ENCODE measurements at places on chromosomes 12 and 14. TPM values are rescaled to one million over a fixed set of nuclear protein-coding genes. Genes with fewer than 3 reads are reported as not detected.

DNA sequence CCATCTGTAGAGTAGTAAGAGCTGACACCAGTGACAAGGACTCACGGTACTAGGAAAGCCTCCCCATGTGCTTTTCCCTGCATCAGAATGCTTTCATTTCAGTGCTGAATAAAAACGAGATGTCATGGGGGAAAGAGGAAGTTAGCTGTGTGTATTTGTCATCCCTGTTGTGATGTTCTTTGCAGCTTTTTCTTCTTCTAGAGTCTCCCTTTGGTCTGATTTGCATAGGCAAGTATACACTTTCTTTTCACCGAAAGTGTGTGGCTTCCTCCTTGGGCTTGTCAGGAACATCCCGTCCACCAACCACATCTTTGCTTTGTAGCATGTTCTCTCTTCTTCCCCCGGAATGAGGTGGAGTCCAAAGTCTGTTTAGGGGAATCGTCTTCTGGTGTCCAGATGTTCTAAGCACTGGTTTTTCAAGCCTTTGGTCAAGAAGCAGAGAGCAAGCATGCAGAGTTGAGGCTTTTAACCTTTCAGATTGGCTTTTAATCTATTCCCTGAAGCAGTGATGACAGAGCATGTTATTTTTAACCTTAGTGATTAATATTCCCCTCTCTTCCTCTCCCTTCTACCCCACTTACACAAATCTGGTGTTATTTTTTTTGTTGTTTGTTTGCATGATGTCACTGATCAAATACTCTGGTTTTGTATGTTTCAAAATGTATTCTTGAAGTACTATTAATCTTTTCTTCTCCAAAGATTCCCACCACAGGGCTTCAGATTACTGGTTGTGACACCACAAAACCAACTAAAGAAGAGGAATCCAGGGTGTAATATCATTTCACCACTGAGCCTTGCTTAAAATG is 163.4 kb downstream of the SAMD4A start:
- peak; percentile 9 for DNase-seq

GRCh38 chr12:3419558-3419957 is 71.4 kb upstream of the PRMT8 start:
- no peak for DNase-seq

Gene PTPRR
- total RNA-seq: 6.9 TPM

Gene BDKRB2
- 3.8 TPM for total RNA-seq

Gene TOGARAM1
- total RNA-seq: 6.6 TPM

- no peak for DNase-seq
These were observed 95.2 kb downstream of the LGMN start for GRCh38 chr14:92653162-92653651.

Gene P2RX2
- total RNA-seq: not detected

- no peak for DNase-seq
These were observed 515.5 kb downstream of the C12orf50 start for GRCh38 chr12:87513536-87514280.

GRCh38 chr14:85824526-85824925 is 294.6 kb downstream of the FLRT2 start:
- no peak for DNase-seq

DNA sequence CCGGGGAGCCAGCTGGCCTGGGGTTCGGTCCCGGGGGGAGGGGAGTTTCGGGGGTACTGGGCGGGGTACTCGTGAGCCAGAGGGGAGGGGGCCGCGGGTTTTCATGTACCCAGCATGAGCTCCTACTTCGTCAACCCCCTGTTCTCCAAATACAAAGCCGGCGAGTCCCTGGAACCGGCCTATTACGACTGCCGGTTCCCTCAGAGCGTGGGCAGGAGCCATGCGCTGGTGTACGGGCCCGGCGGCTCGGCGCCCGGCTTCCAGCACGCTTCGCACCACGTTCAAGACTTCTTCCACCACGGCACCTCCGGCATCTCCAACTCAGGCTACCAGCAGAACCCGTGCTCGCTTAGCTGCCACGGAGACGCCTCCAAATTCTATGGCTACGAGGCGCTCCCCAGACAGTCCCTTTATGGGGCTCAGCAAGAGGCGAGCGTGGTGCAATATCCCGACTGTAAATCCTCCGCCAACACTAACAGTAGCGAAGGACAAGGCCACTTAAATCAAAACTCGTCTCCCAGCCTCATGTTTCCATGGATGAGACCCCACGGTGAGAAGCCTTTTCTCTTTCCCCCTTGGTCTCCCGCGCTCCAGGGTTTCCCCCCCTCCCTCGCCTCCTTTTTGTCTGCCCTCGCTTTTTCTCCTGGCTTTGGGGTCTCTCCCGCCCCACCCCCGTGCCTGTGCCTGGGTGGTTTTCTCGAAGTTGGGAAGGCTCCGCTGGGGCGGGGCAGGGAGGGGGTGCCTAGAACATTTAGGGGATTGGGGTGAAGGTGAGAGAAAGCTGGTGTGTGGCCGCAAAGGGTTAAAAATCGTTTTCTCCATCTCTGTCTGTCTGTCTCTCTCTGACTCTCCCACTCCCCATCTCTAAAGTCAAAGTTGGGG is 627 bp downstream of the HOXC8 start:
- DNase-seq: peak; percentile 43

GRCh38 chr12:67056329-67056728 is 212.8 kb upstream of the CAND1 start:
- peak; percentile 45 for DNase-seq

- DNase-seq: peak; percentile 99
These were observed 9.5 kb downstream of the EMP1 start for GRCh38 chr12:13205809-13206559.

Gene MMP19
- 1.5 TPM for total RNA-seq

Gene PPP1R36
- total RNA-seq: 0.89 TPM

GRCh38 chr14:35286003-35286600 is 6.1 kb upstream of the PSMA6 start:
- DNase-seq: no peak

DNA sequence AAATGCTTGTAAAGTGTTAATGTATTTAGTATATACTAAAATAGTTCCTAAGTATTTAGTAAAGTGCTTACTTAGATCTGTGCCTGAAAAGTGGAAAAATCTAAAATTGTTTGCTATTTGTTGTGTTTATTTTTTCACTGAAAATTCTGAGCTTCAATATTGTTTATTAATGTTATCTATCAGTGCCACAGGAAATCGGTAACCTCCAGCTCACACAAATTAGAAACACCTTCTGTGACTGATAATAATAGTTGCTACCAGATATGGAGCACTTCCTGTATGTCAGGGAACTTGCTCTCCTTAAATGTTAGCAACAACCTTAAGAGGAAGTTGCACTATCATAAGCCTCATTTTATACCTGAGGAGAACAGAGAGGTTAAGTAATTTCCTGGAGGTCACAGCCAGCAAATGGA is 723 bp upstream of the LRP10 start:
- no peak for DNase-seq

GRCh38 chr12:116067892-116068291 is 209.6 kb downstream of the MED13L start:
- no peak for DNase-seq

Gene TAS2R31
- total RNA-seq: 0.27 TPM

Gene PRB2
- total RNA-seq: not detected

- DNase-seq: no peak
These were observed 10.5 kb downstream of the ZBTB1 start for GRCh38 chr14:64515053-64515452.

Gene KRT72
- not detected for total RNA-seq

DNA sequence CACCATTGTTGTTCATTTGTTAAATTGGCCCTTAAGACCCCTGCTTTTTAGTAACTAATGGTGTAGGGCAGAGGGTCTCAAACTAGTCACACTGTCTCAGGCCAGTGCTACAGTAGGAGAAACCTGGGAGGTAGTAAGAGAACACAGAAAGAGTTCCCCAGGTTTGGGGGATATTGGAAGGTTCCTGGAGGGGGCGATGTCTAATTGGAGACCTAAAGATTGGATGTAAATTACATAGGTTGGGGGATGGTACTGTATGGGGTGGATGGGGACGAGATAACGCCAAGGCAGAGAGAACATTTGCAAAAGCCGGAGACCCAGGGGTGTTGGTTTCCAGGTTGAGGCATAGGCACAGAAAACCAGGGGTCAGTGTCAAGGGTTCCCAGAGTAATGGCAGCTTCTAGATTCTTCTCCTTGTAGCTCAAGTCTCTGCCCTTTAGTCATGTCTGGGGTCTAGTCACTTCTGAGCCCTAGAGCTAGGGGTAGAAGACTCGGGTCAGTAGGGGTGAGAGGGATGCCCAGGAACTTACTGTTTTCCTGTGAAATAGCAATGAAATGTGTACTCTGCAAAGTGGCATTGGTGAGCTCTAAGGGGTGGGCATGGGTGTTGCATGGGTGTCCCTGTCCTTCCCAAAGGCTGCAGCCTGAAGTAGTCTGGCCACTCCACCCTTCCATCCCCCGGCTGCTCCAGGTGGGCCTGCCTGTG is 21.8 kb downstream of the PLEKHG3 start:
- DNase-seq: no peak

DNA sequence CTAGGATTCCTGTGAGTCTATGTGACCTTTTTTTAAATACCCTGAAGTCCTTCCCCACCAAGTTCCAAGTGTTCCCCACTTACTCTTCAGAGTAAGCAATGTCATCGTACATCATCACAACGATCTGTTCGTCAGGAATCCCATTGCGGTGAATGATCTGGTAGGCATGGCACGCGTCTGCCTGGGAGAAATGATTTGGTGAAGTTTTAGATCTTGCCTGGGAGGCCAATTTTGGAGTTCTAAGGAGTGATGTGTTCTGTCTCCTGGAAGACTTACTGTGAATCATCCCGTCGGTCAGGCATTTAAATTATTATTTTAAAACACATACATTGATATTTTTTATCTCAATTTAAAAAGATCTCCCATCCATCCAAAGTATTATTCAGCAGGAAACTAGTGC is 29.8 kb downstream of the LGMN start:
- DNase-seq: no peak

Gene SLC10A1
- total RNA-seq: not detected

- DNase-seq: no peak
These were observed 21.8 kb upstream of the CPM start for GRCh38 chr12:68954811-68955210.

GRCh38 chr12:52691076-52691840 is 11.1 kb upstream of the KRT1 start:
- DNase-seq: no peak

DNA sequence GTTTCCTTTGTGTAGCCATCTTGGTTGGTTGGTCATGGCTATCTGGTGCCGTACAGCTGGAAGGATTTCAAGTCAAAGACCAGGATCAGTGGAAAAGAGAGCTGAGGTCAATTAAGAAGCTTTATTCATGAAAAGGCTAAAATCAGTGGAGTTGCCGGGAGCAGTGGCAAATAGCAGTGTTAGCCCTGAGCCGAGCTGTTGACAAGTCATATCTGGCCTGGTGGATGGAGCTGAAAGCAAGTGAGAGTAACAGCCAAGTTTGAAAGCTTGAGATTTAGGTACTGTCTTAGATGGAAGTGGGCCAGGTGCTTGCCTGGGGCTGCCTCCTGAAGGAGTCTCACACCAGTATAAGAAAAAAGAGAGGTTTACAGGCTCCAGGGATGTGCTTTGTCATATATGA is 9.0 kb downstream of the BATF start:
- no peak for DNase-seq

Gene PPM1A
- 20.0 TPM for total RNA-seq

Gene LRRC43
- total RNA-seq: not detected

GRCh38 chr12:124582108-124582424 is 14.7 kb upstream of the NCOR2 start:
- no peak for DNase-seq

Gene P2RX4
- 29.6 TPM for total RNA-seq

Gene KRT6C
- not detected for total RNA-seq

GRCh38 chr12:132253698-132254480 is 75.5 kb downstream of the GALNT9 start:
- no peak for DNase-seq

GRCh38 chr14:67358924-67359774 is 455 bp downstream of the ATP6V1D start:
- peak; percentile 73 for DNase-seq

Gene PIANP
- total RNA-seq: 0.12 TPM

- DNase-seq: peak; percentile 76
These were observed 44.4 kb upstream of the PNMA1 start for GRCh38 chr14:73758392-73759182.

DNA sequence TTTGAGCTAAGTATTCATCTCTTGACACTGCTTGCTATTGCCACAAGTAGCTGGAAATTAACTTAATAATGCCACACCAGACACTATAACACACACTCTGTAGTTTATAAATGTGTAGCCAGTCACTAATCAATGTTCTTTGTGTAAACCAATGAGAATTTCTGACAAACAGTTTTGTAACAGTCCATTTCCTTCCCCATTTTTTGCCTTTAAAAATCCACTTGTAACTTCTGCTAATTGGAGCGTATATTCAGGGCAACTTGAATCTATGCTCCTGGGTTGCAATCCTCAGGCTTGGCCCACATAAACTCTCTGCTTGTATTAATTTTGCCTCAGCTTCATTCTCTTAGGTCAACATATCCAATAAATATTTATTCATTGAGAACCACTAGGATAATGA is 125.0 kb upstream of the DHRS4 start:
- DNase-seq: no peak

Gene CLEC12A
- total RNA-seq: not detected

Gene NPAS3
- 2.7 TPM for total RNA-seq

Gene ARHGEF25
- total RNA-seq: 6.2 TPM

Gene ANO4
- 0.69 TPM for total RNA-seq

DNA sequence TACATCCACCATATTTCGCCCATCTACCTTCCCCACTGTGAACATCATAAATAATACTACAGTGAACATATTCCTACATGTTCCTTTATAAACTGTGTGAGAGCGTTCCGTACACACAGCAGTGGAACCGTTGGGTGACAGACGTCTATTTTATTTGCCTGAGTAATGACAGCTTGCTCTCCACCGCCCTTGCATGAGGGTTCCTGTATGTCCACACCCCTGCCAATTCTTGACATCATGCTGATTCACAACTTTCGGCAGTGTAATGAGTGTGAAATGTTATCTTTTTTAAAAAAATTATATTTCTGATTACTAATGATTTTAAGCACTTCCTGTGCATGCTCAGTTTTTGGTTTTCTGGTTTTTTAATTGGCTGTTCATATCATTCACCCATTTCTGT is 4.3 kb upstream of the RAD52 start:
- DNase-seq: peak; percentile 56

DNA sequence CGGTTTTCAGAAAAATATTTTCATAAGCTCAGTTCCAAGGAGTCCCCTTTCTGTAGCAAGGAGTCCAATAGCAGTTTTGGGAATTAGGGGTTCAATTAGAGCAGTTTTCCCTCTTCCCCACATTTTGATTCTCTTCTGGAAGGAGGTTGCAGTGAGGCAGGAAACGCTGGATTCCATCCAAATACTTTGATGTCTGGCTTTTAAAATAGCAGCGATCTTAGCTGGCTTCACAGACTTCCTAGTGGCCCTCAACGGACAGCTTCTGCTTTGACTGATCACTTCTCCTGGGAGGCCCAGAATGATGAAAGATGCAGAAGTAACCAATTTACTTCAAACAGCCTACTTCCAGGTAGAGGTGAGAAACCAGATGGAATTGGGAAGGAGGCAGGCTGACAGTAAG is 63.1 kb downstream of the C12orf75 start:
- peak; percentile 44 for DNase-seq
